ENCODE measurements at places on chromosomes 7 and 10.
A peak's percentile ranks its signal among the peaks of the same experiment; 100 is the strongest.

- DNase-seq = no peak
Measured at GRCh38 chr7:44100458-44101302, 3.5 kb upstream of the AEBP1 start.

- DNase-seq = peak; percentile 44
Measured at GRCh38 chr10:73931767-73932619, 21.1 kb downstream of the PLAU start.

- no peak for DNase-seq
Measured at GRCh38 chr10:63516207-63516606, 5.0 kb upstream of the REEP3 start.

DNA sequence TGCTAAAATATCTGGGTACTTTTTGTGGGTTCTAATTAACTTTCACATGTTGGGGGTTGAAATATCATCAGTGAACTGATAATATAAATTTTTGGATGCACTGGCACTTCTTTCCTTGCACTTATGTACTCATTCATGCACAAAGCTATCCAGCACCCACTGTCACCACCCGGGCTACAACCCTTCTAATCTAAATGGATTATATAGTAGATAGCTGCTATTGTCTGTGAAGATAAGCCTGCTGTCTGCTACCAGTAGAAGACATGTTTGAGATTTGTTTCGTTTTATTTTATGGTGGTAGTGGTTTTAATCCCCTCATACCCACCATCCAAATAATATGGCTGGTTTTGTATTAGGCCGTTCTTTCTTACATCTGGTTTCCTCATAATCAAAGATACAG, 353.5 kb upstream of the LRGUK start:
- DNase-seq = no peak

DNA sequence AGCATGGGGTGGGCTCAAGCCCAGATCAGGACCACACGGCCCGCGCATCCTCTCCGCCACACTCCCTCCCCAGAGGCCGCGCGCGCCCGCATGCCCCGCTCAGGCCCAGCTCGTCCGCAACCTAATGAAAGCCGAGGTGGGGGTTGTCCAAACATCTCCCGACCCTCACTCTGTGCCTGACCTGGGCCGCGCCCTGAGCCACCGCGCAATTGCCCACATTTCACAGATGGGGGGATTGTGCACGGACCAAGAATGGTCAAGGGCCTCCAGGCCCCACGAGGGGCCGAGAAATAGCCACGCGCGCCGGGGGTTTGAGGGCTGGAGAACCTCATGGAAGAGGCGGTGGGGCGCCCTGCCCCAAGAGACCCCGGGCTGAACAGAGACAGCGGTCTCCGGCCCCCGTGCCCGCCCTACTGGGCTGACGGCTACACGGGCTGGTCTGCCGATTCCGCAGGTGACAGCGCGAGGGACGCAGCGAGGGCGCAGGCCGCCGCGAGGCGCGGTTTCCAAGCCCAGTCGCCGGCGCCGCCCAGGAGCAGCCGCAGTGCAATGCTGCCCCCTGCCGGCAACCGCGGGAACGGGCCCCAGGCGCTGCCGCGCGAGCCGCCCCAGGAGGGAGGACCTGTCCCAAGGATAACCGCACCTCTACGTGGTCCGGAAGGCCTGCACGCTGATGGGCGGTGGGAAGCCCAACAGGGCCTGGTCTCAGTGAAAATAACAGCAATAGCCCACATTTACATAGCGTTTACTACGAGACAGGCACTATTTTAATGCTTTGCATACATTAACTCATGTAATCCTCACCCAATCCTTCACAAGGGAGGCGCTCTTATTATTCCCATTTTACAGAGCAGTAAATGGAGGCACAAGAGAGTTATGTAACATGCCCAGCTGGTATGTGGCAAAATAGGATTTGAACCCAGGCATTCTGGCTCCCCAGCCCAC, 10.5 kb upstream of the GRID1 start:
- DNase-seq = peak; percentile 66

GRCh38 chr7:139562961-139563565, 39.6 kb downstream of the CLEC2L start:
- no peak for DNase-seq

DNA sequence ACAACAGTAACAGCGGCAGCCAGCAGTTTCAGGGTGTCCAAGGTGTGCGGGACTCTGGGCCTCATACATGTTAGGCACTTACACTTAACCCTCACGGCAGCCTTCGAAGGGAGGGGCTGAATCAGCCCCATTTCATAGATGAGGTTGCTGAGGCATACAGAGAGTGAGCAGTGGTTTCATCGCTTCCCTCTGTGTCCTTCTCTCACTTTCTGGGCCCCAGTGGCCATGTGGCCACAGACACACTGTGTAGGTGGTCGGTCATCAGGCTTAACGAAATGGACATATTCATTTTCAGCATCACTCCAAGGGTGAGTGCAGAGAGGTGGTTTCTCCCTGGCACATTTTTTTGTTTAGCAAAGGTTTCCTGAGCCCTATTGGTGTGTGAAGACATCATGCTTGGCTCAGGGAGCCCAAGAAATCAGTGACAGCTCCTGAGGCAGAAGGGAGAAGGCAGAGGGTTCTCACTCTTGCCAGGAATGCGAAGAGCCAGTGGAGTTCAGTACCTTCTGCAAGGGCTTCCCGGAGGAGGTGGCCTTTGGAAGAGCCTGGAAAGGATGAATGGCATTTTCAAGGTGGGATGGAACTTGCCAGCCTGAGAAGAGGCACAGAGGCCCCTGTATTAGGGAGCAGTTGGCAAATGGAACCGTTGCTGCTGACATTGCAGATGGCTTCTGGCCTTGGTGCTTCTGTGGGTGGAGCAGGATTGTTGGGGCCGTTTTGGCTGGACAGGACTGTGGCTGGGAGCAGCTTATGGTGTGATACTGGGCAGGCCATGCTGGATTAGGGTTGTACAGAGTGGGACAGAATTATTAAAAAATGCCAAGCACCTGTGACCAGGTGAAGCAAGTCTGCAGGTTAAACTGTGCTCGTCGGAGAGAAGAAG, 61.7 kb upstream of the PPIF start:
- no peak for DNase-seq

DNA sequence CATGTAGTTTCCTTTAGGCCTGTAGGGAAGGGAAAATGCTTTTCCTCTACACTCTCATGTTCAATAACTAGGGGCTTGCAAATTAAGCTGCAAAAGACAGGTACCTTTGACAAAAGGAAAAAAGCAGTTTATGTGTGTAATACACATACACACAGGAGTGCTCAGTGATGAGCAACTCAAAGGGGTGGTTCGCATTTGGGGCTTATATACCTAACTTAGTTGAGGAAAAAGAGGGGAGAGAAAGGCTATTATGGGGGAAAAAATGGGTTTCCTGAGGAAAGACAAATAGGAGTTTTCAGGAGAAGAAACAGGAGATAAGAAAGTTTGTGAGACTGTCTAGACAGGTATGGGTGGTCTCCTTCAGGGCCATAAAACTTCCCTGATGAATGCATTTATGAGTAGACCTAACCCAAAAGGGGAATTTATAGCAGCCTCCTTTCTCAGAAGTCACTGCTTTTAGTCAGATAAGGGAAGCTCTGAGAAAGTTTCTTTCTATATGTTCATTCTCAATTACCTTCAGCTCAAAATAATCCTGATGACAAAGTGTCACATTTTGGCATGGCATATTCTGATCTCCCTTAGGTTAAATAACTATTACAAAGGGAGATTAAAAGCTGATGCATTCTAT, 55.2 kb upstream of the EZH2 start:
- DNase-seq = no peak

DNA sequence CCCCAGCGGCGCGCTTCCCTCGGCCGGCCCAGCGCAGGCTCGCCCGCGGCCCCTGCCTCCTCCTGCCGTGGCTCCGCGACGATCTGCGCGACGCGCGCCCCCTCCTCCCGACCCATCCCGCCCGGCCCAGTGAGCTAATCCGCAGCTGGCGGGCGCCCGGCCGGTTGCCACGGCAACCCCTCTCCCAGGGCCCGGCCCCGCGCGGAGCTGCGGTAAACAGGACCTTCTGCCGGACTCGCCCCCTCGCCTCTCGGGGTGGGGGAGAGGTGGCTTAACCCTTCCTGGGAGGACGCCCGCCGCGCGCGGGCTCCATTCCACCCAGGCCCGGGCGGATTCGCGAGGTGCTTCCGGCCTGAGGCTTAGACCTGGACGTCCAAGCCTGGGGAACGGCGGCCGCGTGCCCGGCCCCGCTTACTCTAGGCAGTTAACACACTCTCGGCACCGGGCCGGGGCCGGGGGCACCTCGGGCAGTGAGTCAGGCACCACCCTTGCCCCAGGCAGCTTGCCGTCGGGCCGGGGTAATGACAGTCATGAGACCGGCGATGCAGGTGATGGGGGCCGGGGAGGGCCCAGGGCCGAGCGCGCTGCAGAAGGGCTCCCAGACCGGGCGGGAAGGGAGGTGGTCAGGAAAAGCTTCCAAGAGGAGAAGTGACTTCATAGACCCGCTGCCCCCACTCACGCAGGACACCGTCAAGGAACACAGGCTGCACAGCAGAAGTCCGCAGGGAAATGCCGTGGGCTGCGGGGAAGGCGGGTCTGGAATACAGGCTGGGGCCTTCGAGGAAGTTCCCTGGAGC, at the start of gene DENND2A:
TSS of gene DENND2A (minus strand) at position 87 of the 797 bp plus-strand sequence. CDS start 38,416 bp downstream, outside the sequence.
- DNase-seq = no peak

DNA sequence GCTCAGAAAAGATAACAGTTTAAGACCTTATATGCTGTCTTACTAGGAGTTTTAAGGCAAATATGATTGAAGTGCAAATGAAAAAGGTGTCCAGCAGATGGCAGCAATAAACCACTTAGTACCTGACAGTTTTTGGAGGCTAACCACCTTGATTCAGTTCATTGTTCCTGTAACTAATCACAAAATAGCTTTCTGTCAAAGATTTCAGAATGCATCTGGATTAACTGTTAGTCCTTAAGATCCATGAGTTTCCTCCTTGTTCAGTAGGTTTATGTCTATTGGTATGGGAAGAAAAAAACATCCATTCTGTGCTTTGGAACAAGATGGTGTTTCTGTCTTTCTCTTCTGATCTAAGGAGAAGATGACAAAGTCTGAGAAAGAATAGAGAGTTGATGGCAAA, 46.6 kb downstream of the CCSER2 start:
- peak; percentile 3 for DNase-seq

GRCh38 chr7:90661290-90662151, 65.4 kb downstream of the CDK14 start:
- no peak for DNase-seq

GRCh38 chr10:104367904-104368303, 14.3 kb downstream of the CFAP58 start:
- DNase-seq = no peak

- no peak for DNase-seq
Measured at GRCh38 chr7:81902536-81902935, 132.7 kb upstream of the HGF start.

DNA sequence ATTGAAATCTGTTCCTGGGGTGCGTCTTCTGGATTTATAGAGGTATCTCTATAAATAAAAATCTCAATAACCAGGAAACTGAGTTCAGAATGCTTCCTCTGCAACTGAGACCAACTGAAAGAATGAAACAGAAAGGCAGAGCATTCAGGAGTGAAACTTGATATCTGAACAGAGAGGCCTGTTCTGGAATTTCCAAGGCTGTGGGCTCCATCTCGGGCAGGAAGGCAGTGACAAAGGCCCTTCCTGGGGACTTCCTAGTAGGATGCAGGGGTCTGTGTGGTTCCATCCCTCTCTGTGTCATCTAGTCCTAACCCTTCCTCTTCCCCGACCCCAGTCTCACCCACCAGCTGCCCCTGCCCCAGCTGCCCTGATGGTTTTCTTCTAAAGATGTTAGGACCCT, 52.0 kb downstream of the JCAD start:
- DNase-seq = no peak

GRCh38 chr7:25894002-25894901, 257.7 kb upstream of the NFE2L3 start:
- DNase-seq = no peak

DNA sequence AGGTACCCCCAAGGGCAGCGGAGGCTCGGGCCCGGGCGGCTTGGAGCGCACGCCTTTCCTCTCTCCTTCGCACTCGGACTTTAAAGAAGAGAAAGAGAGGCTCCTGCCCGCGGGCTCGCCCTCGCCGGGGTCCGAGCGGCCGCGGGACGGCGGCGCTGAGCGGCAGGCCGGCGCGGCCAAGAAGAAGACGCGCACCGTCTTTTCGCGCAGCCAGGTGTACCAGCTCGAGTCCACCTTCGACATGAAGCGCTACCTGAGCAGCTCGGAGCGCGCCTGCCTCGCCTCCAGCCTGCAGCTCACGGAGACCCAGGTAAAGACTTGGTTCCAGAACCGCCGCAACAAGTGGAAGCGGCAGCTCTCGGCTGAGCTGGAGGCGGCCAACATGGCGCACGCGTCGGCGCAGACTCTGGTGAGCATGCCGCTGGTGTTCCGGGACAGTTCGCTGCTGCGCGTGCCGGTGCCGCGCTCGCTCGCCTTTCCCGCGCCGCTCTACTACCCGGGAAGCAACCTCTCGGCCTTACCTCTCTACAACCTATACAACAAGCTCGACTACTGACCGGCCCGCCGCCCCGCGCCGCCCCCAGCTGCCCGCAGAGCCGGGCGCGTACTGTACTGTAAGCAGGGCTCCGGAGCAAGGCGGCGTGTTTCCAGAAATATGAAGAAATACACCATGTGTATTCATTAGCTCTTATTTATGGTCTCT, 1.8 kb downstream of the HMX2 start:
- no peak for DNase-seq

DNA sequence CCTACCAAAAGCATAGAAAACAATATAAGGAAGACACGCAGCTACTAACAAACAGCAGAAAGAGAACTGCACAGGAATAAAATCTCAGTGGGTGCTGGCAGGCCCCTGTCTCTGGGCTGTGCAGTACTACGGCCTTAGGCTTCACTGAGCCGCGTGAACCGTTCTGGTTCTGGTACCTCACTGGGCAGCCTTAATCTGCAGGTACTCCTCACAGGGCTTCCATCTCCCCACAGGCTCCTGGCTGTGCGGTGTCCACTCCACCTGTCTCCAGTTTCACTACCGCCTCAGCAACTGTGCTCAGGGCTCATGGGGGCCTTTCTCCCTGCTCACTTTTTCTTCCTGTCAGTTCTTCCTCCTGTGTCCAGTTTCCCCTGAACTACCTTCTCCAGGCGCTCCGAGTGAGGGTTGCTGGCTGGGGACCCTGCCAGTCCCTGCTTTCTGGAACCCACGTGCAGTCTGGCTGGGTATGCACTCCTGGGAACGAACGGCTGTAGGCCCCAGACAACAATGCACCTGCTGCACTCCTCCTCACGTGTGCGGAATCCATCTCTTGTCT, 75.7 kb downstream of the VIPR2 start:
- DNase-seq = no peak

DNA sequence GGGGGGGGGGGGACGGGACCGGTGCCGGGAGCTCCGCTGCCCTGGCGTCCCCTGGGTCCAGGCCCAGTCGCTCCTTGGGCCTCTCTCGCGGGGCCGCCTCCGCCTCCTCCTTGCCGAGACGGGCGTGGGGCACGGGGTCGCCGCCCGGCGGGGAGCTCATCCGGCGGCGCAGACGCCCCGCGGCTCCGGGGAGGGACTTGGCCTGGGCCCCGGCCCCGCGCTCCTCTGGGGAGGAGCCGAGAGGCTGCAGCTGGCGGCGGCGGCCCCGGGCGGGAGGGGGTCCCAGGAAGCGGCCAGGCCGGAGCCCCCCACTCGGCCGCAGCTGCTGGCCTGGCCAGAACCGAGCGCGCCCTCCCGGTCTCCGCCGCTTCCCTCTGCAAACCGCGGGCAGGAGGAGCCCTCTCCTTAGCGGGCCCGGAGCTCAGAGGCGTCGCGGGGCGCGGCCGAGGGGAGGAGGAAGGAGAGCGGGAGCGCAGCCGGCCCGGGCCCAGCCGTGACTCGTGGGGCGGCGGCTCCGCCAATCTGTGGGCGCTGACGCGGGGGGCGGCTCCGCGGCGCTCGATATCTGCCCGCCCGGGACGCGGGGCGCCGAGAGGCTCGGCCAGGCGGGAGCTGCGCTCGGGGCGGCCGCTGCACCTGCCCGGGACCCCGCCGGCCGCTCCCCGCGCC, at the start of gene FAM20C:
TSS of gene FAM20C (plus strand) at position 591 of the 669 bp plus-strand sequence. CDS start 629 bp downstream, outside the sequence.
- DNase-seq = peak; percentile 12

GRCh38 chr7:6590645-6591110, 857 bp downstream of the INTS15 start:
- no peak for DNase-seq
